ENCODE measurements at places on chromosomes 5 and 9.
A peak's percentile ranks its signal among the peaks of the same experiment; 100 is the strongest.

DNA sequence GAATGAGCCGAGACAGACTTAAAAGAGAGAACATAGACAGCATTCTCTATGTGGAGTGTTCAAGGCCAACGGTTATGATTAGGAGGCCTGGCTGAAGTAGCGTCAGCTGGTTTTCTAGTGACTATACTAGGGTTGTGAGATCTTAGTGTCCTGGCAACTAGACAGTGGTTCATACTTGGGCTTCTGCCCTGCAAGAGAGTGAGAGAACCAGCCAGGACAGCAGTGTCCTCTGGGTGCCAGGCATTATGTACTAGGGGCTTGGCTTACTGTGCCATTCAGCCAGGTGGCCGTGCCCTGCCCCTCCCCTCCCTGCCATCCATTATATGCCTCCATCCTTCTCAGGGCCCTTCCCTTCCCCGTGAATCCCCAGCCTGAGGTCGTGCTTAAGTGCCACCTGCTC lies 56.8 kb downstream of the TRIO start:
- DNase-seq = no peak

DNA sequence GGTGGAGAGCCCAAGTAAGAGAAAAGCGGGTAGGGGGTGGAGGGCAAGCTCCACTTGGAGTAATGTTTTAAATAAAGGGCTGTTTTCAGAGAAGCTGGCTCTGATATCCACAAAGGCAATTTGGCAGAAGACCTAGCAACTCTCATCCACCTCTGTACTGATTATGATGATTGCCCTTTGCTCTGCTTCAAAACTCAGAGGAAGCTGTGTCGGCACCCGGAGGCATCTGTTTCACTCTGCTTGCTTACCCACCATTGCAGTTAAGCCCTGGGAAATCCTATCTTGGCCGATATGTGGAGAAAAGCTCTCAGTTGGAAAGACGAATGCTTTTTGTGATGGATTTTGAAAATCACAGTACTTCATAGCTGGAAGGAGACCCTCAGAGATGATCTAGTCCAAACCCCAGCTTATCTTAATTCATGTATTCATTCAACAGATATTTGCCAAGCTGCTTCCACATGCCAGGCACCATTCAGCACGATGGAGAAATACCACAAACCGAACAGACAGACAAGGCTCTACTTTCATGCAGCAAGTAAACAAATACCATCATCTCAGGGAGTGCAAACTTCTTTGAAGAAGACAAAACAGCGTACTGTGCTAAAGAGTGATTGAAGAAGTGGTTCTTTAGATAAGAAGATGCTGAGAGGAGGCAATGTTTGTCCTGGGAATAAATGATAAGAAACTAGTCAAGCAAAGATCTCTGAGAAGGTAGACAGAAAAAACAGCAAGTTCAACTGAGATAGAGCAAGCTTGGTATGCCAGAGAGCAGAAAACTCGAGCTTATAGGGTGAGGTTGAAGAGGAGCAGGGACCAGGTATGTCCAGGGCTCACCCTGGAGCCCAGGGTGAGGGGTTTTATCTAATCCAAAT lies 140.4 kb upstream of the SPDL1 start:
- DNase-seq = no peak

DNA sequence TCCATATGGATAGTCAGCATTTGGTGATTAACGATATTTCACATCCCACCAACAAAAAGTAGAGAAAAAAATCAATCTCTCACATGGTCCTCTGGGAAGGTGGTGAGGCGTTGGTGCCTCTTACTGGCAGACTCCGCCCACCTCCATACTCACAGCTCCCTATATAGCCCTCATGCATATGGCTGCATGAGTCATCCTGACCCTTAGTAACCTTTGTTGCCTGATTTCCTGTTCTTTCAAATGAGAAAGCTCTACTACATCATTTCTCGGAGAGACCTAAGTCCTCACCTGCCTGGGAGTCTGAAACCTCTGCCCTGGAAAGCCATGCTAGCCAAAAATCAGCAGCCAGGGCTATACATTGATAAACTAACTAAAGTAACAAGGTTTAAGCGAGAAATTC lies 33.3 kb upstream of the ABCA1 start:
- peak; percentile 30 for DNase-seq

DNA sequence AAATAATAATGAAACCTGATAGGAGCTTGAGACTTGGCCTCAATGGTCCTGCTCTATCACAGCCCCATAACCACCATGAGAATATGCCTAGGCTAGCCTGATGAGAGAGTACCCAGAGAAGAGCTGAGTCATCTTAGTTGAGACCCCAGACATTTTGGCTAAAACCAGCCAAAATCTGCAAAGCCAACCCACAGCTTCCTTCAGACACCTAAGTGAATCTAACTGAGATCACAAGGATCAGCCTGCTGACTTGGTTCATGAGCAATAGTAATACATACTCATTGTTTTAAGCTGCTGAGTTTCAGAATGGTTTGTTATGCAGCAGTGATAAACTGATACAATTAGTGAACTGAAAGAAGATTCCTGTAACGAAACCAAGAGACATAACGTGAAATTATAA lies 473.7 kb upstream of the PTGER4 start:
- DNase-seq = no peak

DNA sequence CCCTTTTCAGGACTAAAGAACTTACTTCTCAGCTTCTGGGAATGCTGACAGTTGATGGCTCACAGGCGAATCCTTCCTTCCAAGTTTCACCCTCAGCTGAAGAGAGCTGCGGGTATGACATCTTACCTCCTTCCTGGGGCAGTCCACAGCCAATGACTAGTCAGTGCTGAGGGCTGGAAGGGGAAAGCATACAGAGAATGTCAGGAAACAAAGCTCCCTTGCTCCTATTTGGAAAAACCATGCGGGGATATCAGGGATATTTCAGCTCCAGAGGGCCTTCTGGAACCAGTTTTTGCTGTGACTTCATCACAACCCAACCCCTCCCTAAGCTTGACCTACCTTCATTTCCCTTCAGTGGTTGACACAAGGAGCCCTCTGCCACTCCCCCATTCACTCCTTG lies 15.7 kb downstream of the FTMT start:
- no peak for DNase-seq

GRCh38 chr5:96692441-96692840 lies 30.3 kb downstream of the CAST start:
- DNase-seq = no peak

GRCh38 chr5:57626703-57627102 lies 144.1 kb upstream of the ACTBL2 start:
- no peak for DNase-seq

GRCh38 chr5:115553082-115553481 lies 8.5 kb upstream of the FEM1C start:
- no peak for DNase-seq

DNA sequence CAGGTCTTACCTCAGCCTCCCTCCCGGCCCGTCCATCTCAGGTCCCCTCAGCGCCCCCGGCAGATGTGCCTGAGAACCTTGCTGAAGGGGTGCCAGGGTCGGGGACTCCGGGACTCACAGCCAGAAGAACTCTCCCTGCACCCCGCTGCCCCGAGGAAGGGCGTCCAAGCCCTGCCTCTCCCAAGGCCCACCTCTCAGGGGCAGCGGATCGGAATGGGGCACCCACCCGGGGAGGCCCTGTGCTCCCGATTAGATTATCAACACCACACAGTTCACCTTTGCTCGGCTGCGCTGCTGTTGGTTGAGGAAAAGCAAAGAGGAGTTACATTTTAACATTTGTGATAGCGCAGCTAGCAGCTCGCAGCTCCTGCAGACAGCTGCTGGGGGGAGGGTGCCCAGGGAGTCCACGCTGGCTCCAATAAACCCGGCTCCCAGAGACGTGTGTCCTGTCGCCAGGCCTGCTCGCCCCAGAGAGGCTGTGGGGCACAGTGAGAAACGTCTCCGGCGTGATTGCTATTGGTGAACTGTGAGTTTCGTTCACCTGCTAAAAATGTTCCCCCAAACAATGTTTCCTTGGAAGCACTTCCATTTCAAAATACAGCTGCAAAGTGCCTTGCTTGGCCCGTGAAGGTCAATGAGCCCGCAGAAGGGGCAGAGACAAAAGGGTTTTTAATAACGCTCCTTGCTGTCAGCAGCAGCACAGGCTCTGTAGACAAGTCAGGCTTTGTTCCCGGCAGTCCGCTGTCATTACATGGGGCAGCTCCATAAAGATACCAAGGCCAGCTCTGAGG lies 18.6 kb upstream of the SLC6A19 start:
- no peak for DNase-seq

GRCh38 chr5:9380109-9380508 lies 165.8 kb downstream of the SEMA5A start:
- no peak for DNase-seq

GRCh38 chr5:132777209-132778069 lies at the start of gene SEPTIN8:
TSS of gene SEPTIN8 (minus strand) at chr5:132777239. CDS start at chr5:132777137, 102 bp downstream.
- peak; percentile 27 for DNase-seq

- DNase-seq = peak; percentile 36
Observed at GRCh38 chr9:35696520-35697215, 6.9 kb upstream of the TPM2 start.

- no peak for DNase-seq
Observed at GRCh38 chr5:124725040-124725434, 21.4 kb downstream of the ZNF608 start.

DNA sequence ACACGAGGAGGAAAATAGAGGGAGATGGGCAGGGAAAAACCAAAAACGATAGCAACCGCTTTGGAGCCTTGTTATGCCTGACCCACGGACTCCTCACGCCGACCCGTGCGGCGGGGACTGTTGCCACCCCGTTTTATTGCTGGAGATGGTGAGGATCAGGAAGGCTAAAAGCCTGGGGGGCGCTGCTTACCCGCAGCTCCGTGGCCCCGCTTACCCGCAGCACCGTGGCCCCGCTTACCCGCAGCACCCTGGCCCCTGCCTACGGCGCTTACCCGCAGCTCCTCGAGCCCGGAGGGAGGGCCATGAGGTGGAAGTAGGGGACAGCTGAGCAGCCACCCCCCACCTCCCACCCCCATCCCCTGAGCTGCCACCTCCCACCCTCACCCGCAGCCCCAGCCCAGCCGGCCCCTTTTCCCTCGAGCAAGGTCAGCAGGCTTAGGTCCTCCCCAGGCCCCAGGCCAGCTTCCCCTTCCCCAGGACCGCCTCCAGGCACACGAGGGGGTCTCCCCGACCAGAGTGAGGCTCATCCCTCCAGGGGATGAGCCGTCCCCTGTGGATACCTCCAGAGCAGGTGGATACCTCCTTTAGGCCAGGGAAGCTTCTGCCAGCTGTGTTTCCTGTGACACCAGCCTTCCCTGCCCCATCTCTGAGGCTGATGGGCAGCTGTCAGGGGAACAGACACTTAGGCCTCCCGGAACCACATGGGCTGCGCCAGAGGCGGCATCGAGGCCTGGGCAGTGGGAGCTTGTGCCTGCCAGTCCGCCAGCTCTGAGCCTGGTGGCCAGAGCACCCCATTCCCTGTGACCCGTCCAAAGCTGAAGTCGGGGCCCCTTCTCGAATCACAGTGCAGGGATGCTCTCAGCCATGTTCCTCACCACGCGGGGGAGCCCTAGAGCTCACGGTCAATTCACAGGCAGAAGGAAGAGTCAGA lies 92.3 kb downstream of the LMX1B start:
- peak; percentile 77 for DNase-seq

DNA sequence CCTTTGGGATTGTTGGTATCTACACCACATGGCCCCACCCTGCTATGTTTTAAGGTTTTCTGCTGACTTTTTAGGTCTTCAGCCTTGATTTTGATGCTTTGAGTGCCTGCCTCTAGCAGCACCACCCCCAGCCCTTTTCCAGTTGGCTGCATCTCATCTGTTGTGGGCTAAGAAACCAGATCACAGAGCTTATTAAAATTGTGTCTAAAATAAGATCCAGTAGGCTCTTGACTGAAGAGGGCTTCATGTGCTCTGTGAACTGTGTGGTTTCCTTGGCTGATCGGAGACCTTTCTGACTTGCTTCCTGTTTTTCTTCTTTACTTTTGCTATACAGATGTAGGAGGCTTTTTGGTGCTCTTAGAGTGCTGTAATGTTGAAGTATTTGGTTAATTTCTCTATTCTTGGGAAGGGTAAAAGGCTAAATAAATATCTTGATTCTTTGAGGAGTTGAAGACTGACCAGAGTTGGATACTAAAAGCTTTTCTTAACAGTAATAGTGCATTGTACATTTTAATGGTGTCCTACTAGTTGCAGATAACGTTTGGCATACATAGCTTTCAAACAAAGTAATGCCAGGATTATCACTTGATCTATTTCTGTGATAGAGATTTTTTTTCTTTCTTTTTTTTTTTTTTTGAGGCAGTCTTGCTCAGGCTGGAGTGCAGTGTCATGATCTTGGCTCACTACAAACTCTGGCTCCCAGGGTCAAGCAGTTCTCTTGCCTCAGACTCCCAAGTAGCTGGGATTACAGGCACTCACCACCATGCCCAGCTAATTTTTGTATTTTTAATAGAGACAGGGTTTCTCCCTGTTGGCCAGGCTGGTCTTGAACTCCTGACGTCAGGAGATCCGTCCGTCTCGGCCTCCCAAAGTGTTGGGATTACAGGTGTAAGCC lies 4.5 kb downstream of the UBE2D2 start:
- DNase-seq = no peak

DNA sequence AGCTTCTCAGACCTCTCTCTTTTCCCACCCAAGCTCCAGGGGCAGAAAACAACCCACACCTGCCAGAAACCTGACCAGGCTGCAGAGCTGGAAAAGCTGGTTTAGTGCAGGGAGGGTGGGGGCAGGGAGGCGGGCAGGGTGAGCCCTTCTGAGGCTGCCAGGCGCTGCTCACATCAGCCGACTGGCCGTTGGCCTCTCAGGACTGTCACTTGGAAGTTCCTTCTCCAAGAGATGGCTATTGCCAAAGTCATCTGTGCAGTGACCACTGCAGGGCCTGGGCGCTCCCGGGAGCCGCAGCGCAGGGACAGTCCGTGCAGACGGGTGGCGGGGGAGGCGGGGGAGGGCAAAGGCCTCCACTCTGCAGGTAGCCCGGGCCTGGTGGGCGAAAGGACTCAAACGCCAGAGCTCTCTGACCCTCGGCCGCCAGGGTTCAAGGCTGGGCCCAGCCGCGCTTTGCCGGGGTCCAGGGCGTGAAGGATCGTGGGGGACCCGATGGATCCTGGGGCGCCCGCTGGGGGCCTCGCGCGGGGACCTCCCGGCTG lies 205.0 kb upstream of the IER5L start:
- no peak for DNase-seq

- DNase-seq = no peak
Observed at GRCh38 chr9:137221506-137222111, 431 bp downstream of the RNF208 start.

GRCh38 chr5:142346706-142347105 lies 21.9 kb upstream of the SPRY4 start:
- no peak for DNase-seq

DNA sequence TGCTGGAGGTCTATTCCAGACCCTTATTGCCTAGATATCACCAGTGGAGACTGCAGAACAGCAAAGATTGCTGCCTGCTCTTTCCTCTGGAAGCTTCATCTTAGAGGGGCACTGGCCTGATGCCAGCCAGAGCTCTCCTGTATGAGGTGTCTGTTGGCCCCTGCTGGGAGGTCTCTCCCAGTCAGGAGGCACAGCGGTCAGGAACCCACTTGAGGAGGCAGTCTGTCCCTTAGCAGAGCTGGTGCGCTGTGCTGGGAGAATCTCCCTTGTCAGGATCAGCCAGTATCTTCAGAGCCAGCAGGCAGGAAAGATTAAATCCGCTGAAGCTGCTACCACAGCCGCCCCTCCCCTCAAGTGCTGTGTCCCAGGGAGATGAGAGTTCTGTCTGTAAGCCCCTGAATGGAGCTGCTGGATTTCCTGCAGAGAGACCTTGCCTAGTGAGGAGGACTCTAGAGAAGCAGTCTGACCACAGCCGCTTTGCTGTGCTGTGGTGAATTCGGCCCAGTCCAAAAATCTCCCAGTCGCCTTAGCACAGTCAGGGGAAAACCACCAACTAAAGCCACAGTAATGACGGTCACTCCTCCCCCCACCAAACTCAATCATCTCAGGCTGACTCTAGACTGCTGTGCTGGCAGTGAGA lies 124.1 kb downstream of the JAKMIP2 start:
- no peak for DNase-seq

GRCh38 chr5:59149271-59149670 lies 566.4 kb downstream of the RAB3C start:
- no peak for DNase-seq

GRCh38 chr5:172874647-172875504 lies 40.8 kb downstream of the ERGIC1 start:
- no peak for DNase-seq

All from activated CD4-positive, alpha-beta T cell treated with anti-CD3 and anti-CD28 coated beads for 24 hours (primary cell).